ENCODE measurements at places on chromosomes 7 and 10. TPM values are rescaled to one million over a fixed set of nuclear protein-coding genes. Genes with fewer than 3 reads are reported as not detected.

GRCh38 chr7:27185013-27185853, at the start of gene HOXA11:
TSS of gene HOXA11 (minus strand) at chr7:27185232. CDS start at chr7:27185144, 88 bp downstream.
- no peak for DNase-seq

DNA sequence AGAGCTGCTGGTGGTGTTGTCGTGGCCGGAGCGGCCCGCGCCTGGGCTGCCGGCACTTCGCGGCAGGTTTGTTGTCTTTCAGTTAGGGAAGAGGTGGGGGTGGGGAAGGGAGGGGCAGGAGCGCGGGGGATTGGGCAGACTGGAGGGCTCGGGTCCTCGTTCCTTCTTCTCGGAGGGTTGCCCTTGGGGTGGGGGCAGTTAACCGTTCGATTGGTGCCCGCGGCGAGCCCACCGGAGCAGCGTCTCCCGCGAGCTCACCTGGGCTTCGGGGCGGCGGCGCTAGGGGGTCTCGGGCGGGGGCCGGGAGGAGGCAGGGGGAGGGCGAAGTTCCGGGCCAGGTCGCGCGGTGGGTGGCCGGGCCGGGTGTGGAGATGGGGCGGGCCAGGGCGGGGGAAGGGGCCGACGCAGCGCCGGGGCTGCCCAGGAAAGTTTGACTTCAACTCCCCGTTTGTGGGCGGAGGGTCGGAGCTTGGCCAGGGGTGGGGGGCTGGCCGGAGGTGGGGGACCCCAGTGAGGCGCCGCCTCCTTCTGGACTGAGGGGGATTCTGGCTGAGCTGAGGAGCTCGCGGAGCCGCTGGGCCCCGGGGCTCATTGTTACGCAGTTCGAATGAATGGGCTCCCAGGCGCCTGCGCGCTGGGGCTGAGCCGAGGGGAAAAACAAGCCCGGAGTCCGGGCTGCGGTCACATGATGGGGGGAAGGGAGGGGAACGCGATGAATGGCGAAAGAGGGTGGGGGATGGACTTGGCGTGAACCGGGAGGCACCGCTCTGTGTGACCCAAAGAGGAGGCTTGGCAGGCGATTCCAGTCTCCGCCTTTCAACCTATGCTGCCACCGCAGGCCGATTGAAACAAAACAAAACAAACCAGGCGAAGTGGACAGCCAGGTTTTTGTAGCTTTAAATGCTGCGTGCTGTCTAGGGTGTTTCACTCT, 582 bp downstream of the HBP1 start:
- DNase-seq: peak; percentile 74

- no peak for DNase-seq
Observed at GRCh38 chr7:8560501-8560900, 127.1 kb downstream of the NXPH1 start.

DNA sequence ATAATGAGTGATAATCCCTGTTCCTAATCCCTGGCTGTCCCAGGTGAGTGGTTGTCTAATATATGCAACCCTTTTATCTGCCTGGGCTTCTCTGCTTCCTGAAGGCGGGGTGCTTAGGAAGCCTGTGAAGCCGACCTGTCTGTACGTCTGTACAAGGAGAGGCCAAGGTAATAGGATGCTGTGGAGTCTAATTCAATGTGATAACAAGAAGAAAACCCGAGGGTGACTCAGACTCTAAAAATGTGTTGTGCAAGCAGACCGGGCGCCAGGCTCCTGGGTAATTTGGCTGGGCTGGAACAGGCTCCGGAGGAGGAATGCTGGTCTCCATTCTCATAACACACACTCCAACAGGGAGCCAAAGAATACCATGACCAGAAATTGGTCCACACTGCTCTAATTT, 43.6 kb downstream of the THNSL1 start:
- DNase-seq: no peak

The SPOCK2 gene
- 772 TPM for total RNA-seq

The SORCS3 gene
- total RNA-seq: not detected

The SPAM1 gene
- total RNA-seq: not detected

GRCh38 chr7:29865526-29865925, 59.2 kb downstream of the WIPF3 start:
- no peak for DNase-seq

The SEMA3D gene
- total RNA-seq: not detected

GRCh38 chr7:82549616-82550285, 106.2 kb upstream of the CACNA2D1 start:
- no peak for DNase-seq

- DNase-seq: no peak
Observed at GRCh38 chr7:18754766-18755165, 259.2 kb downstream of the HDAC9 start.

DNA sequence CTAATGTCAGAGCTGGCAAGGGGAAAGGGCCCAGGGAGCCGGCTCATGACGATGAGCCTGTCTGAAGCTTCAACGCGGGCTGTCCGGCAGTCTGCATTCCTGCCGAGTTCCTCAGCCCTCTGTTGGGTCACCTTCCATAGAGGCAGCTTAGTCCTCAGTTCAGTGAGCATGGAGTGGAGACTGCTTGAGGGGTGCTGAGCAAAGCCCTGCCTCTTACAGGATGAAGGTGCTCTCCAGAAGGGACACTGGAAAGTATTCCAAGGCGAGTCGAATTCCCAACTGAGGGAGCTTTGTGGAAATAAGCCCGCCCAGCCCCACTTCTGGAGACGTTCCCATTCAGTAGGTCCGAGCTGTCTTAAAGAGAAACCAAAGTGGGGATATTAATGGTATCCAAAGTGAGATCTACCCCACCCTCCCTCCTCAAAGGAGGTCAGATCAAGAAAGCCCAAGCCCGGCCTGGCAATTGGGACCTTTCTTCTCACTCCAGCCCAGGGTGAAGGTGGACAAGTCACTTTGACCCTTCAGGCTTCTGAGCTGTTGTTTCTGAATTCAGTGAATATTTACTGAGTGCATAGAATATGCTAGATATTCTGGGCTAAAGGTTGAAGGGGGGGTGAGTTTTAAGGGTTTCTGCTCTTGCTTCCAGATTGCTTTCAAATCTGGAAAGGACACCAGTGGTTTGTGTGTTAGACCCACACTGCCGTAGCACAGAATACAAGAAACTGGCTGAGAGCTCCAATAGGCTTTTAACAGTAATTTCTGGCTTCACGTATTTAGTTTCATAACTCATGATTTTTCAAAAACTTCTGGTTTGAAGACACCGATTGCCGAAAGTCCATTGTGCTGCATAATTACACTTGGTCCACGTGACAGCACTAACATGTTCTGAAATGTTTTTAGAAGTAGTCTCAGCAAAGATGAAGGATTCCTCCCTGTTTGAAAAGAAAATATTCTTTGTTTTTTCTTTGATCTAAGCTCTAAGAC, 3.5 kb downstream of the EGFR start:
- no peak for DNase-seq

- DNase-seq: no peak
Observed at GRCh38 chr10:71085689-71086438, 126.5 kb upstream of the UNC5B start.

DNA sequence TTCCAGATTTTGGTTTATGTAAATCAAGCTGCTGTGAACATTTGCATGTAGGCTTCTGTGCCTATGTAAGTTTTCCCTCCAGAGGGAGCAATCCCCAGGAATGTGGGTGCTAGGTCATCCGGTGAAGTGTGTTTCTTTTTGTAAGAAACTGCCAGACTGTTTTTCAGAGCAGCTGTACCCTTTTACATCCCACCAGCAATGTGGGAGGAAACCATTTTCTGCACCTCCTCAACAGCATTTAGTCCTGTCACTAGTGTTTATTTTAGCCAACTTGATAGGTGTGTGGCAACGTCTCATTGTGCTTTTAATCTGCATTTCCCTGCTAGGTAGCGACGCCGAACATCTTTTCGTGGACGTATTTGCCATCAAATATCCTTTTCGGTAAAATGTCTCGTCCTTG, 395.7 kb upstream of the FOXK1 start:
- no peak for DNase-seq

- DNase-seq: no peak
Observed at GRCh38 chr7:141874787-141875186, 33.5 kb upstream of the PRSS37 start.

The CDK1 gene
- 1.4 TPM for total RNA-seq

- DNase-seq: no peak
Observed at GRCh38 chr10:43079856-43080255, 3.0 kb downstream of the RET start.

DNA sequence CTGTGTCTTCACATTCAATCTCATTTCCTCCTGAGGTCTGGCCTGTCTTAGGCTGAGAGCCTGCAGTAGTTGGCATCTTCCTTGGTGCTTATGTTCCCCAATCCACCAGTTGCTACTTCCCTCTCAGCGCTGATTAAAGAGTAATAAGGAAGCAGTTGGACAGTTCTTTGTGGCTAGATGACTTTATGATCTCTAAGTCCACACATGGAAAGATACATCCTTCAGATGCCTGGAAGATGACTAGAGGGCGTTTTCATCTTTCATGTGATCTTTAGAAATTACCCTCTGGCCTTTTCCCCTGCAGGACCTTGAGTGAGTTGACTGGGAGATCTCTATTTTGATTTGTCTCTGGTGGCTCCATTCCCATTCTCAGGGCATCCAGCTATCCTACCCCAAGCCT, 204.5 kb downstream of the GRM3 start:
- no peak for DNase-seq

DNA sequence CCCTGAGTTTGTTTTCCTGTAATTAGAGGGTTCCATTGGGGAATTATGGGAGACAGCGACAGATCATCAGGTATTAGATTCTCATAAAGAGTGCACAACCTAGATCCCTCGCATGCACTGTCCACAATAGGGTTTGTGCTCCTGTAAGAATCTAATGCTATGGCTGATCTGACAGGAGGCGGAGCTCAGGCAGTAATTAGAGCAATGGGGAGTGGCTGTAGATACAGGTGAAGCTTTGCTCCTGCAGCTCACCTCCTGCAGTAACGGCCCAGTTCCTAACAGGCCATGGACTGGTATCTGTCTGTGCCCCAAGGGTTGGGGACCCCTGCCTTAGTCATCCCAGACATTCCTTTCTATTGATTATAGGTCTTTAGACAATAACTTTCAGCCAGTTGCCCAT, 894 bp upstream of the ZSCAN21 start:
- no peak for DNase-seq

DNA sequence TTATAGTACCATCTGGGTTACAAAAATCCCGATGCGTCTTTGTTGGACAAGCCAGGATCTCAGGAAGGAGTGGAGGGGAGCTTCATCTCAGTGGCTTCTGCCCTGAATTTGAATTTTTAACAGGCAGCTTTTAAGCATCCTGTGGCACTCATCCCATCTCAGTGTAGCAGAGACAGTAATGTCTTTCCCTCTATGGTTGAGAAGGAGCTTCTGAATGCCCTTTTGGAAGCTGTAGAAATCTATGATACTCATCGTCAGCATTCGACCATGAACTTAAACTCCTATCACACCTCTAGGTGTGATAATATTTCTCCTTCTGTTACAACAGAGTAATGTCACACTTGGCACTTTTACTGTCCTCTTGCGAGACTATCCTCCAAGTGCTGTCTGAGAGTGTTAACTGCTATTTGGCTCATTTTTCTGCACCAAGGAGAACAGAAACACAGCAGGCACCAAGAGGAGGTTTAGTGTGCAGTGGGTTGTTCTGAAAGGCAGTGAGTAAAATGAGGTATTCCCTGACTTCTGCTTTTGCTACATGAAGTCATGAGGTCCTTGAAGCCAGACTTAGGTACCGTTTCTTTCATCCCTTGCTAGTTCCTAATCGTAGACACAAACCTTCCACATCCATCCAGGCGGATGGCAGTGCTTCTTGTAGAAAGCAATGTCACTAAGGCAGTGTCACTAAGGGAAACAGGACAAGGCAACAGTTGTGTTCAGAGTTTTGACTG, 177.4 kb downstream of the CELF2 start:
- DNase-seq: no peak

DNA sequence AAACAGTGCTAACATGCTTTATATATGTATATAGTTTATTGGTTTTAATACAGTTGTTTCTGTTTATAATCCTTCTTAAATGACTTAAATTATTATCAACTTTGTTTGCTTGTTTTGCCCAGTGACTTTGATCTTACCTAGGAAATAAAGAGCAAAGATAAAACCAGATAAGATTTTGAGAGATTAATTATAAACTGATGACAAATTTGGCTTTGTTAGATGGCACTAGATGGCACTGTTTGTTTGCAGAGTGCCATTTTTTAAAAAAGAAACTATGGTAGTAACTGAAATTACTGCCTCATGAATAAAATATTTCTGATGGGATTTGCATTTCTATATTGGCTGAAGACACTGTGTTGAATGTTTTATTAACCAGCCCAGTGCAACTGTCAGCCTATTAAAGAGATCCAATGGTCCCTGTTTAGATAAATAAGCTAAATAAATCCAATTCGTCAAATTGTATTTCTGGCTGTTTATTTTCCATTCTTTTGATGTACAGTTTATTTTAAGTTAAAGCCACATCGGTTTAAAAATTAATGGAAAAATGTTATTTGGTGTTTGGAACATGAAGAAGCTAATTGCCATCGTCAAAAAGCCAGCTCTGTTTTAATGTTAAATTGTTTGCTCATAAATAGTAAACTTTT, 28.7 kb downstream of the VTI1A start:
- DNase-seq: no peak

- no peak for DNase-seq
Observed at GRCh38 chr10:67297637-67298181, 371.9 kb downstream of the LRRTM3 start.

- DNase-seq: no peak
Observed at GRCh38 chr10:93954299-93954698, 39.4 kb upstream of the PLCE1 start.

The AKR1C3 gene
- total RNA-seq: 1.4 TPM

GRCh38 chr10:27949528-27950241, 49.2 kb downstream of the ODAD2 start:
- DNase-seq: no peak

GRCh38 chr10:75291805-75292204, 56.0 kb upstream of the COMTD1 start:
- no peak for DNase-seq

The GPR85 gene
- total RNA-seq: not detected

GRCh38 chr10:106973288-106973687, 191.2 kb downstream of the SORCS1 start:
- no peak for DNase-seq

The PMPCB gene
- 73.9 TPM for total RNA-seq

The TSPAN13 gene
- 0.42 TPM for total RNA-seq

The FRG2B gene
- not detected for total RNA-seq

DNA sequence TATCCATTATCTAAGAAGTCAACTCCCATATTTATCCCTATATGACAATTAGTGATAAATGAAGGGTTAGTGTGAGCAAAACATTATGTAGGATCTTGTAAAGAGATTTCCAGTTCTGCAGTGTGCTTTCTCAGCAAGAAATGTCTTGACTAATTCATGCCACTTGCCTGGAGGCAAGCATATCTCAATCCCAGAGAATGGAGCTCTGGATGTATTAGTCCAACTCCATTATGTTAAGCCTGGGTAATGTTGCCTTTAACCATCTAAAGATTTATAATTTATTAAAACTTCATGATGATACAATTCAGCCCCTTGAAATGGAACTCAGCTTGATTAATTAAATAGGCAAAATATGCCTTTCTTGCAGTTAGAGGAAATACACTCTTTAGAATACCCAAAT, 1079.9 kb upstream of the LRRTM3 start:
- DNase-seq: no peak

DNA sequence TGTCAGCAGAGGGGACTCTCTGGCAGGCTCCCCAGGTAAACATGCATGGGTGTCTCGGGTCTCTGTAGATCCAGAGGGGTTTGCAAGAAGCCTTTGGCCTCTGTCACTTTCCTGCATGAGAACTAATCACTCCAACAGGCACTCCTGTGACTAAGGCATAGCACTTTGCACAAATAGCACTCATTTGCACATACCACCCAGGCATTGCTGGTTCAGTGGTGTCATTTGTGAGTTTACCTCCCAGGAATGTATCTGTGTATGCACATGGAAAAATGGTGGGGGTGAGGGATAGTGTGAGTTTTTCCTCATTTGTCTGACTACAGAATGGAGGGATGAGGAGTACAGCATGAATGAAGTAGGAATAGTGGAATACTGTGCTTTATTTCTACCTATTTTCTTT, 39.5 kb downstream of the CNNM1 start:
- DNase-seq: no peak

Data from T-helper 17 cell (primary cell).